Stimulated activated CD4-positive, alpha-beta T cell treated with anti-CD3 and anti-CD28 coated beads, TNF-alpha, amount 100 ng/mL, for 48 hours (primary cell): ENCODE measurements at places on chromosomes 6 and 20.
A peak's percentile ranks its signal among the peaks of the same experiment; 100 is the strongest.

- DNase-seq = no peak
Observed at GRCh38 chr6:42375007-42375635, 76.6 kb downstream of the TRERF1 start.

DNA sequence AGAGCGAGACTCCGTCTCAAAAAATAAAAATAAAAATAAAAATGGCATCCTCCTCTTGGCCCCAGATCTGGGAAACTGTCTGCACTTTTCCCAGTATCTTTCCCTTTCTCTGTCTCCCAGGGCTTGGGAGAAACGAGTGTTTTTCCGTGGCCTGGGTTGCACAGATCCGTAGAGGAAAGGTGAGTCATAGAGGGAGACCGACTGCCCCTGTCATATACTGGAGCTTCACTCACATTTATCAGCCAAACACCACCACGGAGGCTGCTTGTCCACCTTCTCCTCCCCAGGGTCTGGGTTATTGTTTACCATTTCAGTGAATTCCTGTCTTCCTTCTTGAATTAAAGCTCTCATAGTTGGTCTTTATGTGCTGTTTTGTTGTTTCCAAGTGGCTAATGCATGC is 31.9 kb upstream of the EIF2S2 start:
- no peak for DNase-seq

GRCh38 chr6:128117916-128118315 is 217.1 kb upstream of the THEMIS start:
- no peak for DNase-seq

DNA sequence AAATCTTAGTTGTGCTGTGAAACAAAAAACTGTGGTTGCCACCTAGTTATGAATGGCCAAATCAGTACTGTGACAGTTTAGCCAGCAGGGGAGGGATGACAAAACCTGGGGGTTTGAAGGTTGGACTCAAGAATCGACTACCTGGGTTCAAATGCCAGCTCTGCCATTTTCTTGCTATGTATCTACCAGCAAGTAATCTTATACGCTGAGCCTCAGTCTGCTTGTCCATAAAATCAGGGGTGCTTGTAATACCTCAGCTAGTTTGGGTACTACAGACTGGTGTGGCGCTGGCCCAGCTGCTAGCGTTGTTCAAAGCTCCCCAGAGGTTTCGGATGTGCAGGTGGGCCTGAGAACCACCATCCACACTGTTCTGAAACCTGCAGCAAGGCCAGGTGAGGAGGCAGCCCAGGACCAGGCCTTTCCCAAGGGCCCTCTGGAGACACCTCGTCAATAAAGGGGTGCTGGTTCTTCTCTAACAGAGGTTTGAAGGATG is 40.4 kb downstream of the TRAM2 start:
- DNase-seq = no peak

DNA sequence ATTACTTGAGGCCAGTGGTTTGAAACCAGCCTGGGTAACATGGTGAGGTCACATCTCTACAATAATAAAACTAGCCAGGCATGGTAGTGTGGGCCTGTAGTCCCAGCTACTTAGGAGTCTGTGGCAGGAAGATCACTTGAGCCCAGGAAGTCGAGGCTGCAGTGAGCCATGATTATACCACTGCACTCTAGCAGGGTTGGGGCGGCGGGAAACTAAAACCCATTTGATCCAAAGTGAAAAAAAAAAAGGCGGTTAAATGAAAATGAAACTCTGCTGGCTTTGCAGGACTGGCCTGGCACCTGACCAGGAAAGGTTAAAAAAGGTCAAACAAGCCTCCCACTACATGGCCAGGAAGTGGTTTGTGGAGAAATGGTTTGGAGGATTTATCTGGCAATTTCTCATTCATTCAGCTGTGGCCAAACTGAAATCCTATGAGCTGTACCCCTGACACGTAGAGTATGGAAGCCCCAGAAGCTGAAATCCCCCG is 36.6 kb downstream of the MTRES1 start:
- DNase-seq = no peak

DNA sequence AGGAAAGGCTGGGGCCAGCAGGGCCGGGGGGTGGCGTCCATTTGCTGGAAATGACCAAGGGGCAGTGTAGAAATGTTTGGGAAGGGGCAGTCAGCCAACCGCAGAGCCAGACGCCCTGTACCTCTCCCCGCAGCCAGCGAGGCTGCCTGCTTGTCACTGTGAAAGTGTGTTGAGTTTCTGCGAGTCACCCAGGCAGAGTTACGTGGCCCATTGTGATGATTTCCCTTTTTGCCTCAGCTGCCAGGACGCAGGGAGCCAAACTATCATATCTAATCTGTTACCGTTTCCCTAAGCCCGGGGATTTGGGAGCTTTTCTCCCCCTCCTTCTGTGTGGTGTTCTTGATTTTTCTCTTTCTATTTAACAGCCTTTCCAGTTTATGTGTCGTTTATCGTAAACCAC is 67.9 kb upstream of the STX16 start:
- no peak for DNase-seq

DNA sequence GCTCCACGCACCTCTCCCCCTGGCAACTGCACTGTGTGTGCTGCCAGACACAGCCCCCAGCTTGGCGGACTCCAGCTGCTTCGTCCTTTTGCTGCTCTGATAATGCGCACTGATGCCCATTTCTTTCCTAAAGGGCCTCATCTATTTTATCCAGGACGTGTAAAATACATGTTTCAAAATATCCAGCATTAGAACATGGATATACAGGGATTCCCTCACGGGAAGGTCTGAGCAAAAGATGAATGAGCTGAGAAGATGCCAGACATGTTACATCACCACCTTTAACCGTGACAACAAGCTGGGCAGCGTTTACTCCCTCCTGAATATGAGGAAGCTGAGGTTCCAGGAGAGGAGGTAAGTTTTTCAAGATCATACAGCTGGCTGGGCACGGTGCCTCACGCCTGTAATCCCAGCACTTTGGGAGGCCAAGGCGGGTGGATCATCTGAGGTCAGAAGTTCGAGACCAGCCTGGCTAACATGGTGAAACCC is 32.8 kb downstream of the TNXB start:
- DNase-seq = no peak

DNA sequence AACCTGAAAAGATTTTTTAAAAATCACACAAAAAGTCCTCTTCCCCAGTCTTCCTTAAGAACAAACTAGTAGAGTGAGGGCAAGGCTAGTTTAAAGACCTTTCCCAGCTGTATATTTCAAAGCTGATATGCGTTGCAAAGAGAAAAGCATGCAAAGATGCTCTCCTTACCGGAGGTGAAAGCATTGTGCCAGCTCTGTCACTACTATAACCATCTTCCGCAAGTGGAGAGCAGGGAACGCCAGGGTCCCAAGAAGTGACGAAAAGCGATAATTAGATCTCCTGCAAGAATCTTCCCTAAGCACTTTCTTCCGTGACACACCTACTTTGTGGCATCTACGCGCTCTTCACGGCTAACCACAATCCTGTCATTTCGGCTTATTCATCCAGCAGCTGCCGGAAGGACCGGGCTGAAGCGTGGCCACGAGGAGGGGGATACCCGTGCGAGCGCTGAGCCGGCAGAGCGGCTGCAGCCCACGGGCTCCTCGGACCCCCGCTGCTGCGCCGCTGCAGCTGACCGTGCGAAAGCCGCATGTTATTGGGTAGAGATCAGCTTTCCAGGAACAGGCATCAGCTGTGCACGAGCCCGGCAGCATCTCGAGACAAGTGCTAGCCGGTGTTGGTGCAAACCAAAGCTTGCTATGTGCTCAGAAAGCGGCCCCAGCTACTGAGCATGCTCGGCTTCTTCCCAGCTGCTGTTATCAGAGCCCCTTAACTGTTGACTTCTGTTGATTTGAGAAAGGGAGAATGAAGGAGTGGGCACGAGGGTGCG is 57.2 kb upstream of the ARHGAP18 start:
- DNase-seq = peak; percentile 49

DNA sequence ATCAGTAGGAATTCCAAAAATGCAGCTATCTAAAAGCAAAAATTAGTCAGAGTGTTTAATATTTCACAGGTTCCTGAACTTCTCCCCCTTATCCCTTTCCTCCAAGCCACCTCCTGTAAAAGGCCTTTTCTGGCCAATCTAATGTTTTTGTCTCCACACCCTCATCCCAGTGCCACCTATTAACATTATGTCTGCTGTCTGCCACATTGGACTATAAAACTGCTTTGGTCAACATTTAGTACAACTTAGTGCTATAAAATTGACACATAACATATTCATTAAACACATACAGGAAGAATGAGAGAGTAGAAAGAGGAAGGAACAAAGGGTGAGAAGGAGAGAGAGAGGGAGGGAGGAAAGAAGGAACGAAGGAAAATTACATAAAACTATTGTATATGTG is 47.7 kb downstream of the MMUT start:
- no peak for DNase-seq

DNA sequence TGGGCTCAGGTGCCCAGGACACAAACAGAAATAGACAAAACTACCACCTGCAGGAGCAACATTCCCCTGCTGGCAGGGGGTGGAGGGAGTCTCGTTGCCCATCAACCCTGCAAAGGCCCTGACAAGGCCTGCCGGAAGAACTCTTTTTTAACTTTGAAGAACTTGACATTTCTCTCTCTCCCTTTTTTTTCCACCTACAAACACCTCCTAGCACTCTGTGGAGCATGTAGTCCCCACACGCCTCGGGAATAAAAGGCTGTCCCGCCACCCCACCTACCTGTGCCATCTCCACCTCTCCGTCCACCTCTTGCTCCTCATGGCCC is 54.8 kb downstream of the GNAS-AS1 start:
- DNase-seq = no peak

DNA sequence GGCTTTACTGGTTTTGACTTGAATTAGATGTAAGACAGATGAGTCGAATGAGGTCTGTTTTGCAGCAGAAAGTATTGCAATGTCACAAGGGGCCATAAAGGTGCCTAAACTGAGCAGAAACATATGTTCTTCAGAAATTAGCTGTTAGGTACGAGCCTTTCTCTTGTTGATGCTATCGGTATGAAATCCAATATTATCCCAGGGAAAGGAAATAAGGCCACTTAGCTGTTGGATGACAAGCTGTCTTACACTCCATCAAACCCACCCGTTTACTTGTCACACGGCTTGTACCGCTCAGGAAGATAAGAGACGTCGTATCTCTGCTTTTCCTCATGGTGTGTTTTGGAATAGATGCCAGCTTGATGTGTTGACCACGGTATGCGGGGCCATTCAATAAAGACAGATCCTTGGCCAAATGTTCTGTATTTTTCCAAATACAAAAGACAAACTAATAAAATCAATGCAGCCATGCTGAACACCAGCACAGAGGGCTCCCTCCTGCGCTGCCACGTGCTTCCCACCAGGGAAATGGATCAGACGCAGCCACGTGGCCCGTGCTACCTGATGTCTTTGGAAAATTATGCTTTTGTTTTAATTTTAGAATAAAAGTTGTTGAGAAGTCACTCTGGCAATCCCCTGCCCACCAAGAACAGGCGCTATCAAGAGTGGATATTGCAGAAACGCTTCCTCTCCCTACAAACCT is 255.9 kb upstream of the SULF2 start:
- DNase-seq = no peak

GRCh38 chr6:122308074-122308473 is 91.4 kb upstream of the HSF2 start:
- DNase-seq = no peak

GRCh38 chr20:6660441-6660840 is 107.0 kb upstream of the BMP2 start:
- no peak for DNase-seq

- no peak for DNase-seq
Observed at GRCh38 chr6:22152841-22153240, 144.0 kb downstream of the PRL start.

GRCh38 chr6:98525860-98526259 is 308.5 kb upstream of the POU3F2 start:
- DNase-seq = no peak

GRCh38 chr6:897528-898207 is 204.7 kb upstream of the EXOC2 start:
- DNase-seq = no peak

- DNase-seq = no peak
Observed at GRCh38 chr6:23927935-23928334, 198.1 kb upstream of the NRSN1 start.

- DNase-seq = no peak
Observed at GRCh38 chr6:22328474-22328873, 31.6 kb upstream of the PRL start.

DNA sequence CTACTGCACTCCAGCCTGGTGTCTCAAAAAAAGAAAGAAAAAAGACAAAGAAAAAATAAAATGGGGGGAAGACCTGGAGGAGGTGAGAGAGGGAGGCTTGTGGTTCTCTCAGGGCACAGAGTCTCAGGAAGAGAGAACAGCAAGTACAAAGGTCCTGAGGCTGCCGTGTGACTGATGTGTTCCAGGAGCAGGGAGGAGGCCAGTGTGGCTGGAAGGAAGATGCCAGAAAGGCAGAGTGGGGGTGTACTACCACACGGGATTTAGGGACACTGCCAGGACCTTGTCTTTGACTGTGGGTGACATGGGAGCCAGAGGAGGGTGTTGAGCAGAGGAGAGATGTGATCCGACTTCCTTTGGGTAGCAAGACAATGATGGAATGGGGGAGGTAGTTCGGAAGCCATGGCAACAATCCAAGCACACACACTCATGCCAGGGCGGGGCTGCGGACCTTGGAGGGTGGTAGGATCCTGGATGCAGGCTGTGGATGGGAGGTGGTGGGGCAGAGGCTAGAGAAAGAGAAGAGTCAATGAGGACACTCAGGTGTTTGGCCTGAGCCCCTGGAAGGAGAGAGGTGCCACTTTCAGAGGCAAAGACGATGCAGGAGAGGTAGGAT is 136.4 kb upstream of the PTPN1 start:
- no peak for DNase-seq

DNA sequence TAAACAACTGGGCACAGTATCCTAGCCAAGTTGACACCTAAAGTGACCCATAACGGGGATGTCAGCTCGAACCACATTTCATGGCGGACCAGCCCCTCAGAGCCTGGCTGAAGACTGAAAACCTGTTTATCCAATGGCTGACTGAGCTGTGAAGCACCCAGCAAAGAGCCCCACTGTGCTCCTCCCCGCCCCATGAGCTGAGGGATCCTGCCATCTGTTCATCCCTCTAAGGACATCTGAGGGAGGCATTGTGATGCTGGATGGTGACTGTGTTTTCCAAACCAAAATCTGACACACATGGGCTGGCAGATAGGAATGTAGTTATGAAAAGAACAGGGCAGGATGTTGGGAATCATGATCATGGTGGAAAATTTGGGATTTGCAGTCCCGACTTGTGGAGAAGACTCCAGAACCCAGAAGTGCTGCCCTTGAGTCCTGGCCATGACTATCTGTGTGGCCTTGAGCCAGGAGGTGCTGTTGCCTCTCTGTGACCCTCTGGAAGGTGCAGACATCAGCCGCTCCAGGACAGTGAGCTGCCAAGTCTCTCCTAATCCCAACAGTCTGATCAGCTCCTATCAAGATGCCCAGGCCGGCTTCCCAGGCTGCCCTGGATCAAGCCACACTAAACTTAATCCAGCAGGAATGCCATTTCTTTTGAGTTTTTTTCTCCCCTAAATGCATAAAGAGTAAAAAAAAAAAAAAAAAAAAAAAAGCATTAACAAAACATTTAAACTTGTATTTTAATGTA is 5.7 kb downstream of the EDN3 start:
- DNase-seq = no peak

- DNase-seq = no peak
Observed at GRCh38 chr6:118467181-118467580, 80.9 kb upstream of the PLN start.

- no peak for DNase-seq
Observed at GRCh38 chr6:13397359-13398068, 69.2 kb upstream of the TBC1D7 start.
